Naive thymus-derived CD4-positive, alpha-beta T cell (primary cell): ENCODE measurements at places on chromosomes 16 and 17. TPM values are rescaled to one million over a fixed set of nuclear protein-coding genes. Genes with fewer than 3 reads are reported as not detected.

- no peaks in the 10 kb centered on the region for H3K36me3 ChIP-seq
- H3K27ac ChIP-seq, result no peak overlapping the region
- DNase-seq, result no peak
- H3K4me3 ChIP-seq, result no peak overlapping the region
These were observed 67.0 kb downstream of the PRMT7 start for GRCh38 chr16:68377667-68378393.

- no peak overlapping the region for H3K27ac ChIP-seq
- H3K4me1 ChIP-seq, result peaks cover 23% of the 10 kb centered on the region
- no peaks in the 10 kb centered on the region for H3K27me3 ChIP-seq
- H3K36me3 ChIP-seq, result no peaks in the 10 kb centered on the region
These were observed 122.7 kb downstream of the FTO start for GRCh38 chr16:53826658-53827057.

GRCh38 chr16:15976929-15977637 lies 27.7 kb downstream of the ABCC1 start:
- H3K27ac ChIP-seq, result no peak overlapping the region
- H3K36me3 ChIP-seq, result no peaks in the 10 kb centered on the region
- no peaks in the 10 kb centered on the region for H3K27me3 ChIP-seq
- DNase-seq, result no peak

- H3K36me3 ChIP-seq, result no peaks in the 10 kb centered on the region
- H3K27ac ChIP-seq, result no peak overlapping the region
- H3K4me1 ChIP-seq, result no peaks in the 10 kb centered on the region
- H3K27me3 ChIP-seq, result no peaks in the 10 kb centered on the region
These were observed 284.1 kb downstream of the SOX9 start for GRCh38 chr17:72404872-72405271.

GRCh38 chr17:82105417-82105881 lies 7.4 kb upstream of the FASN start:
- peak overlapping the region; percentile 73 for H3K4me3 ChIP-seq
- no peaks in the 10 kb centered on the region for H3K27me3 ChIP-seq
- peaks cover 25% of the 10 kb centered on the region for H3K4me1 ChIP-seq
- DNase-seq, result no peak
- peak overlapping the region; percentile 89 for H3K27ac ChIP-seq

DNA sequence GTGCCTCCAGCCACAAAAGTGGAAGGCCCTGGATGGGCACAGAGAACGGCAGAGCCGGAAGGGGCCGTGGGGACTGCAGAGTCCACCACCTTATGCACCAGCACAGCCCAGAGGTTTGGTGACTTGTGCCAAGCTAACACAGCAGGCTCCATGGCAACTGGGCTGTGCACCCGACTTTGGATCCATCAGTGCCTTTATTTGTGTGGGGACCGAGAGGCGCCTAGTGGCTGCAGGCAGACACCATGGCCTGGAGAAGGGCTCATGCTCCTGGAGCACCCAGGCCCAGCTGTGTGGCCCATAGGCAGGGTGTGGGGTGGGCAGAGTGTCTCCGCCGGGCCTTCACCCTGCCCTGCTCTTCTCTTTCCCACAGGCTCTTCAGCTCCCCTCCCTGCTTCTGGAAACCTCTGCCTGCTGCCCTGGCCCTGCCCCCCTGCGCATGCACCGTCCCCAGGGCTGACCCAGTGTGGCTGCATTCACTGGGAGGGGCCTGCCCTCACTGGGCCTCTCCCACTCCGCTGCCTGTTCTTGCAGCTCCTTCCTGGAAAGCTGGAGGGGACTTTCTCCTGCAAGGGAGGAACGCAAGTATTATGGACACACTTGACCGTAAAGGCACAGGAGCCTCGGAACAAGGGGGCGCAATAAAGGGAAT lies 10.1 kb downstream of the C16orf90 start:
- no peak overlapping the region for H3K4me3 ChIP-seq
- H3K27me3 ChIP-seq, result no peaks in the 10 kb centered on the region
- no peak for DNase-seq
- H3K36me3 ChIP-seq, result peaks cover 4% of the 10 kb centered on the region

DNA sequence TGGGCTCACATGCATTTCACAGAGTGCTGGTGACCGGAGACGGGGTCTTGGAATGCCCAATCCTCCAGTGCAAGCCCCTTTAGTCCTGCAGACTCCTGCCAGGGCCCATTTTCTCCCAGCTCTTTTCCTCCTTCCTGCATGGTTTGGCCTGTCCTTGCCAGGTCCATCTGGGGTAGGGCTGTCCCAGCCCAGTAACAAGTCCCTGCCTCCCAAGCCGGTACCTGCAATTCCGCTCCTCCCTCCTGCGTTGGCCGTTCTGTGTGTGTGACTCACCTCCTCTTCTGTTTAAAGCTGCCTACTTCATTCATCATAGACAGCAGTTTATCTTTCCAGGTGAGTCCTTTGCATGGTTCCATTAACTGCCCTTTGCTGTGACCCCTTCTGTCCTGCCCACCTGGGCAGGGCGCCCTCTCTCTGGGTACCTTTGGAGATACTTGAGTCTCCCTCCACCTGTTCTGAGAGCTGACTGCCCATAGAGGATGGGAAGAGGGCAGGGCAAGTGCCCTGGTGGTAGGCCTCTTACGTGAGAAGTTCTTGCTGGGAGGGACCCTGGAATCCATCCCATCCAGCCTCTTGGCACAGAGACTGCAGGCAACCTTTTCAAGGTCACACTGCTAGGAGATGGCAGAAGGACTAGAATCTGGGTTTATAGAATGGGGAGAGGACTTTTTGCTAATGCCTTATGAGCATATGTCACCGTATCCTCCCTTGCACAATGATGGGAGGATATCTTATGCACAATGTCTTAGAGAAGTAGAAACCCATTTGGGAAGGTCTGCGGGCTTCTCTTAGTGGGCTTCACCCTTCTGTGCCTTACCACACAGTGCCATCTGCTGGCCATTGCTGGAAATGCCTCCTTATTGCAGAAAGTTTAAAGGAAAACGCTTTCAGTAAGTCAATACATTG lies 29.7 kb upstream of the LGALS9 start:
- no peak overlapping the region for H3K4me3 ChIP-seq
- peaks cover 29% of the 10 kb centered on the region for H3K36me3 ChIP-seq
- no peaks in the 10 kb centered on the region for H3K27me3 ChIP-seq
- H3K4me1 ChIP-seq, result no peaks in the 10 kb centered on the region

DNA sequence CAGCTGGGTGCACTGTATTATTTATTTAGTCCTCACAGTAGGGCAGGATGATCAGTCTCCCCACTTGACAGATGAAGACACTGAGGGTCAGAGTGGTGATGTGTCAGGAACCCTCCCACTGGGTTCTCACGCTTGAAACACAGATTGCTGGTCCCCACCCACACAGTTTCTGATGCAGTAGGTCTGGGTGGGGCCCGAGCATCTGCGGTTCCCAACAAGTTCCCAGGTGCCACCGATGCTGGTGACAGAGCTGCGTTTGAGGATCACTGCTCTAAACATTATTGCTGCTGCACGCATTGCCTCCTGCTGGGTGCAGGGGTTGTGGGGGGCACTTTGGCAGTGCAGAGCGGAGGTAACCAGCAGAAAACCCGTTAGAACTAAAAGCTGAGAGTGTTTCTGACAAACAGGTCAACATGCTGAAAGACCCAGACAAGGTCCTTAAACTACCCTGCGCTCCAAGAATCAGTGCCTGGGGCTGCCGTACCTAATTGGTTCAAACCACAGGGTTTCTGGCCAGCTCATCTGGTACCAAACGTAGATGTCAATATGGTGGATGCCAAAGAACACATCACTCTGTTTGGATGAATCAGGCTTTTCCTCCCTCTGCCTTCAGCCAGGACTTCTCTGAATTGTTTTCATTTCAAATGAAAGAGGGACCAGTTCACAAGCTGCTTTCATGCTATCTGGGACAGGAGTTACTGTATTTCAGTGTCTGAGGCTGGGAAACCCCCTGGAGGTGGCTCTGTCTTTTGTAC lies 76.0 kb downstream of the ABCC1 start:
- peak; percentile 44 for DNase-seq
- peaks cover 9% of the 10 kb centered on the region for H3K4me1 ChIP-seq
- H3K36me3 ChIP-seq, result no peaks in the 10 kb centered on the region
- H3K4me3 ChIP-seq, result no peak overlapping the region
- H3K27me3 ChIP-seq, result no peaks in the 10 kb centered on the region

- DNase-seq, result no peak
- H3K36me3 ChIP-seq, result no peaks in the 10 kb centered on the region
- H3K27me3 ChIP-seq, result no peaks in the 10 kb centered on the region
- H3K4me1 ChIP-seq, result no peaks in the 10 kb centered on the region
- H3K27ac ChIP-seq, result no peak overlapping the region
- H3K4me3 ChIP-seq, result no peak overlapping the region
These were observed 7.0 kb downstream of the DPEP1 start for GRCh38 chr16:89620406-89620841.

The SHISA9 gene
- total RNA-seq, result not detected

The CCL5 gene
- total RNA-seq, result 29.1 TPM

The AIPL1 gene
- total RNA-seq, result not detected

The SLC7A6 gene
- total RNA-seq, result 247 TPM

The LCAT gene
- total RNA-seq, result 19.6 TPM

The KAT7 gene
- 132 TPM for total RNA-seq
